ENCODE measurements at places on chromosomes 2 and 18.

DNA sequence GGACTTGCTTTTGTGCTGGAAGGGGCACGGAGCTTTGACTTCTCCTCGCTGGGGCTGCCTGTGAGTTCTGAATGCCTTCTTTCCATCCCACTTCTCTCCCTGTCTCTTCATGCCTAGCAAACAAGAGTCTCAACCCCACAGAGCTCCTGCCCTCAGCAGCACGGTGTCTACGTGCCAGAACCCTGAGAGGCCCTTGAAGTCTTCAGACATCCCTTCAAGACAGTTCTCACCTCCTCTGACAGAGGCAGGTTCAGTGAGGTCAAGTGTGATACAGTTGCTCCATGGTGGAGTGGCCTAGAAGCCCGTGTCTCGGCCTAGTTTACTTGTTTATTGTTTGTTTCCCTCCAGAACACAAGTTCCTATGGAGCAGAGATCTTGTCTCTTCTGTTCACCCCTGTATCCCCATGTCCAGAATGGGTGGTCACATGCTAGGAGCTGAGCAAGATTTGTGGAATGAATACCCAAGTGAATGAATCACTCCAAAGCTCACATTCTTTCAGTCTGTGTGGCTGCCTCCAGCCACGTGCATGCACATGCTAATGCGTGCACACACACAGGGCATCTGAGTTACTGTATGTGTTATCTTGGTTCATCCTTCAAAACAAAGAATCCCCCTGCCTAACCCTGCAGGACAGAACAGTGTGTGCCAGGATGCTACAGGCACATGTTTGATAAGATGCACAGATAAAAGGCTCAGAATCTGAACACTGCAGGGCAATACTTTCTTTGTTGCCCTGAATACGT is 391.6 kb downstream of the NBAS start:
- no peak for DNase-seq

DNA sequence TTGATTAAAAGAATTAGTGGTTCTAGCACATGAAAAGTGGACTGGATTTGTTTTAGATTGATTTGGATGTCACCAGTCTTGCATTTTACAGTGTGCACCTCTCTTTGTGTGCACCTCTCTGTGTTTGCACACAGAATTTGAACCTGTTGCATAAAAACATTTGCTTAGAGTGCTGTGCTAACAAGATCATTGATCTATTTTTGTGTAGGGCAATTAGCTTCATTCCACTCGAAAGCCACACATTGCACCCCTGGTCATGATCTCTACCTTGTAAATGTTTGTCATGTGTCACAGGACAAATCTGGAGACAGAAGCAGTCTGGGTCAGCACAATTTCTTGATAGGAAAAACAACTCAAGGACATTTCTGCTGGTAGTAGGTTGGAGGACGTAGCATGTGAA is 258.7 kb upstream of the LINC00305 start:
- no peak for DNase-seq

GRCh38 chr2:60603533-60604190 is 50.2 kb upstream of the BCL11A start:
- no peak for DNase-seq

DNA sequence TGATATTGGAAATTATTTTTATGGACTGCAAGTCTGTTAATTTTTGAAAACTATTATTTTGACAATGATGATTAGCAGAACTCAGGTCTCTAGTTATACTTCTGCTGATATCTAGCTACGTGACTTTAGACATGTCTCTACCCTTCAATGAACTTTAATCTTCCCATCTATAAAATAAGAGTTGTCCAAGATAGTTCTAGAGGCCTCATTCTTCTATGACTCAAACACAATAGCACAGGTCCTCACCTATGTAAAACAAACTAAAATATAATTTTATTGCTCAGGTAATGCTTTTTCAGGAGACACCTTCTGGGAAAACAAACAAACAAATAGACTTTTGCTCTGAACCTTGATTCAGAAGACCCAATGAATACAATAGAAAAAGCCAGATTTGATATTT is 544.4 kb upstream of the SETBP1 start:
- DNase-seq: no peak

GRCh38 chr2:109433486-109433885 is 180.3 kb downstream of the SEPTIN10 start:
- no peak for DNase-seq

DNA sequence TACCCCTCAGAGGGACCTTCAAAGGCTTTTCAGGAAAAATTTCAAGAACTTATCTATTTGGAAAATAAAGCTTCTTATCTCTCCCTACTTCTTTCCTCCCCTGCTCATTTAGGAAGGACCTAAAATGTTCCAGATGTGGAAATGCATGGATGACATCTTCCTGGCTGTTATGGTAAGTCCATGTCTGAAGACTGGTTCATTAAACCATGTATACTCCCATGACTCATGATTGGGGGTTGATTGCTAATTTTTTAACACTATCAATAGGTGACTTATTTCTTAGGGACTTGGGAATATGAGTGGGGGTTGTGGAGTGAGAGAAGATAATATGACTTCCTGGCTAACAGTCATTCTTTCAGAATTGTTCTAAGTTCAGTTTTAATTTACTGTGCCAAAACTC is 104.0 kb upstream of the PARD3B start:
- DNase-seq: no peak

- no peak for DNase-seq
These were observed 63.0 kb upstream of the GALNT13 start for GRCh38 chr2:153808679-153809078.

DNA sequence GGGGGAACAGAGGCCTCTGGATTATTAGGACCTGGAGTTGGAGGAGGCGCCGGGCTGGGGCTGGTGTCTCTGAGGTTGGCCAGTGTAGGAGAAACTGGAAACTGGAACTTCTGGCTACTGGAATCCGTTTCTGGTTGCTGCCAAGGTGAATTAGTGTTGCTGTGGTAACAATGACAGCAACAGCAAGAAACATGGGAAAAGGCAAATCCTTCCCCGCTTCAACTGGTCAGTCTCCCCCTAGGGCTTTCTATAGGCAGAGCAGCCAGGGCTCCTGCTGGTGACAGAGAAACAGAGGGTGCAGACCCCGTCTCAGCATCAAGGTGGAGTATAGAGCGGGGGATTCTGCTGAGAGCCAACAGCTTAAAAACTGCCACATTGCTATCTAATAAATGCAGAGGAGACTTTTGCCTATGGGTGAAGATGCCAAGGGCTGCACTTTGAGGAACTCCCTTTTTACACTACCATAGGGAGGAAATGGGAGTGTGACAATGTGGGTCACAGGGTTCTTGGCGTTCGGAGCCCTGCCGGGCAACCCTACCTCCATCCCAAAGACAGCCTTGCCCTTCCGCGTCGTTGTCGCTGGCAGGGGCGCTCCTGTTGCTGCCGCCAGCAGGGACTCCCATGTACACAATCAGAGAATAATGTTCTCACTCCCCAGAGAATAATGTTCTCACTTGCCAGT is 81.4 kb upstream of the CABLES1 start:
- no peak for DNase-seq

GRCh38 chr2:218746470-218746795 is 35.5 kb upstream of the CYP27A1 start:
- no peak for DNase-seq

DNA sequence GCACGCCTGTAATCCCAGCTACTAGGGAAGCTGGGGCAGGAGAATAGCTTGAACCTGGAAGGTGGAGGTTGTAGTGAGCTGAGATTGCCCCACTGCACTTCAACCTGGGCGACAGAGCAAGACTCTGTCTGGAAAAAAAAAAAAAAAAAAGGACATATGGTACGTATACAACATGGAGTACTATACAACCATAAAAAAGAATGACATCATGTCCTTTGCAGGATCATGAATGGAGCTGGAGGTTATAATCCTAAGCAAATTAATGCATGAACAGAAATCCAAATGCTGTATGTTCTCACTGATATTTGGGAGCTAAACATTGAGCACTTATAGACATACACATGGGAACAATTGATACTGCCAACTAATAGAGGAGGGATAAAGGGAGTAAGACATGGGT is 99.3 kb upstream of the KCNJ3 start:
- no peak for DNase-seq

Measured in activated CD4-positive, alpha-beta T cell treated with anti-CD3 and anti-CD28 coated beads for 1 hour (primary cell).